ENCODE measurements at places on chromosomes 16 and 17.

- no peak for DNase-seq
Observed at GRCh38 chr17:4082136-4082924, 60.5 kb downstream of the ZZEF1 start.

GRCh38 chr17:17793378-17794214 lies 43.2 kb downstream of the SREBF1 start:
- DNase-seq, result no peak

DNA sequence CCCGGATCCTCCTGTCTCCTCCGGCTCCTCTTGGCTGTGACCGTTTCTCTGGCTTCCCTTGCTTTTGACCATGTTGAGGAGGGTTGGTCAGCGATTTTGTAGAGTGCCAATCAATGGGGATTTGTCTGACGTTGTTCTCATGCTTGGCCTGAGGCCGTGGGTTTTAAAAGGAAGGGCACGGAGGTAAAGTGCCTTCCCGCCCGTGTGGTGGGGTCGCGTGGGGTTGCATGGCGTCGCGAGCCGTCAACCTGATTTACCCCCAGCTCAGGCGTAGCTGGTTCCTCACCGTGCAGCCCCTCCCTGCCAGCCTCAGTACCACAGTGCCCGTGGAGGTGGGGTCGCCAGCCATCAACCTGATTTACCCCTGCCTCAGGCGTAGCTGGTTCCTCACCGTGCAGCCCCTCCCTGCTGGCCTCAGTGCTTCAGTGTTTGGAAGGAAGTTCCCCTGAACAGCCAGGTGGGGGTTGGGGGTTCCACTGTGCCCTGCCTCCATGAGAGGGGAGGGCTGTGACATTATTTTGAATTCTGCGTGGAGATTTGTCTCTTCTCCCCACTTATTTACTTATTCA lies 5.0 kb downstream of the TPSAB1 start:
- DNase-seq, result no peak

- no peak for DNase-seq
Observed at GRCh38 chr17:74691151-74691550, 21.6 kb downstream of the CD300LF start.

DNA sequence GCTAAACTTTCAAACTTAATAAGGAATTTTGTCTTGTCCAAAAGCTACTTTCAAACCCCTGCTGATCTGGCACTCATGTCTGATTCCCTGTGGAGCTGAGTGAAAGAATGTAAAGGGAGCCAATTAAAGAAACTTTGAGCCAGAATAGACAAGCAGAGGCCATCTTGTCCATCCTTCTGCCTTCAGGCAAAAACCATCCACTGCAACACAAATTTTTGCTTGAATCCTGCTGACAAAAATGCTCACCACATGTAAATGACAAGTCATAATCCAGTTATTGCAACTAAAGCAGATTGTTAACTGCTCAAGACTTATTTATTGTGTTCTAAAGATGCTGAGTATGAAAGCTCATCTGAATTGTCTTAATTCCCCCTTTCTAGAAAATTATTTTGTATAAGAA lies 124.0 kb upstream of the HLF start:
- no peak for DNase-seq

GRCh38 chr16:16052916-16053315 lies 103.5 kb downstream of the ABCC1 start:
- no peak for DNase-seq

DNA sequence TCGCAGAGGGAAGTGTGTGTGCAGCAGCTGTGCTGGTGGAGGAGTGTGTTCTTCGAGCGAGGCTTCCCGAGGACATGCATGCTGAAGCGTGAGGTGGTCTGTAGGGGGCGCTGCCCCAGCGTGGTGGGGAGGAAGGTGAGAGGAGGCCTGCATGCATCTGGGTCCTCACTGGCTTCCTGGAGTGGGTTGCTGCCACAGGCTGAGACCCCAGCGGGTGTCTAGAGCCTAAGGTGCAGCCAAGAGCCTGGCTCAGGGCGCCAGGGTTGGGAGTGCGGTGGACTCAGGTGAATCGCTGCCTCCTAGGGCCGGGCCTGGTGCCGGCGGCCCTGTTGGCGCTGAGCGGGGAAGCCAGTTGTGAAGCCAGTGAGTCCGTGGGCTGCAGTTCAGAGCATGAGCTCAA lies 7.5 kb upstream of the HSD3B7 start:
- no peak for DNase-seq

DNA sequence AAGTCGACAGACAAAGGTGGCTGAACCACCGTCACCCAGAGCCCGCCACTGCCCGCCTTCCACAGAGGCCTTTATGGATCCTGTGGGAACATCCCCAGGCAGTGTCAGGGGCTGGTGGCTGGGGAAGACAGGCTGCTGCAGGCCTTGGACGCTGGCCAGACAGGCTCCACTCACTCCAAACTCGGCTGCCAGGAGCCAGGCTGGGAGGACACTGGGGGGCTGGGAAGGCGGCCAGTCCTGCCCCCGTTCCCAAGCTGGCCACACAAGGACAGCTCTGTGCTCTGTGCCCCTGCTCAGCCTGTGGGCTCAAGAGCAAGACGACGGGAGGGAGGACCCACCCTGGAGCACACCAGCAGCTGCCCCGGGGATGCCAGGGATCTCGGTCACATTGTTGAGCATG lies 7.6 kb upstream of the LCAT start:
- DNase-seq, result no peak

DNA sequence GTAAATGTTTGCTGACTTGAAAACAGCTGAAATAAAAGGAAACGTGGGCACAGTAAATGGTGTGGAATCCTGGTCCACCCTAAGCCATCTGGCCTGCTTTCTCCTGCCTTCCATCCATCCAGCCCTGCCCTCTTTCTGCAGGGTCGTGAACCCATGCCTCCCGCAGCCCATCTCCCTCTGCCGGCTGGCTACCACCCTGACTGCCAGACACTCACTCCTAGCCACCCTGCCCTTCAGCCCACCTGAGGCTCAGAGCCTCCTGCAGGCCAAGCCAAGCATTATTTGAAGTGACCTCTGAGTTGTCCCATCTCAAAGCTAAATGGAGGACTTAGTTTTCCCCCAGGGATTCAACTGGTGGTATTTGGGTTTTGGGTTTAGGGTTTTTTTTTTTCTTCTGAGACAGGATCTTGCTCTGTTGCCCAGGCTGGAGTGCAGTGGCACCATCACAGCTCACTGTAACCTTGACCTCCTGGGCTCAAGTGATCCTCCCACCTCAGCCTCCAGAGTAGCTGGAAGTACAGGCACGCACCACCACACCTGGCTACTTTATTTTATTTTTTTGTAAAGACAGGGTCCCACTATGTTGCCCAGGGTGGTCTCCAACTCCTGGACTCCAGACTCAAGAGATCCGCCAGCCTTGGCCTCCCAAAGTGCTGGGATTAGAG lies 8.4 kb downstream of the ZDHHC1 start:
- DNase-seq, result no peak

- no peak for DNase-seq
Observed at GRCh38 chr17:68674029-68674925, 73.1 kb upstream of the FAM20A start.

- peak; percentile 92 for DNase-seq
Observed at GRCh38 chr17:28661635-28662526, at the start of the genes SDF2 and SUPT6H. TSS of gene SDF2 (minus strand) at chr17:28661906. CDS start at chr17:28661876, 30 bp downstream. TSS of gene SUPT6H (plus strand) at chr17:28662205. CDS start at chr17:28673402, 11,197 bp downstream.

- peak; percentile 50 for DNase-seq
Observed at GRCh38 chr16:66549284-66550131, at the start of gene TK2. TSS of gene TK2 (minus strand) at chr16:66550122. CDS start at chr16:66550061, 61 bp downstream.

GRCh38 chr16:55301385-55302008 lies 22.5 kb upstream of the IRX6 start:
- DNase-seq, result no peak

DNA sequence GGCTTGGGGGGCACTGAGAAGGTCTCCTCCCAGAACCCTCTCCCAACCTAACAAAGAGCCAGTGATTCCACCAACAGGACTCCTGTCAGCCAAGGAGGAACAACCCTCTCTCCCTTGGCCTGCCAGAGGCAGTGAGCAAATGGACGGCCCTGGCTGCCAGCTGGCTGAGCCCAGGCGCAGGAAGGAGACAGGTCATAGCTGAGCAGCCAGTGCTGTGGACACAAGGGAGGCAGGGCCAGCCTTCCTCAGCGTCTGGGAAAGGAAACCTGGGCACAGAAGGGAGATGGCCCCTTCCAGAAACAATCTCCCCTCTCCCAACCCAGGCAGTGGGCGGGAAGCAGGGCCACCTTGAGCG lies 2.1 kb downstream of the MPO start:
- no peak for DNase-seq

DNA sequence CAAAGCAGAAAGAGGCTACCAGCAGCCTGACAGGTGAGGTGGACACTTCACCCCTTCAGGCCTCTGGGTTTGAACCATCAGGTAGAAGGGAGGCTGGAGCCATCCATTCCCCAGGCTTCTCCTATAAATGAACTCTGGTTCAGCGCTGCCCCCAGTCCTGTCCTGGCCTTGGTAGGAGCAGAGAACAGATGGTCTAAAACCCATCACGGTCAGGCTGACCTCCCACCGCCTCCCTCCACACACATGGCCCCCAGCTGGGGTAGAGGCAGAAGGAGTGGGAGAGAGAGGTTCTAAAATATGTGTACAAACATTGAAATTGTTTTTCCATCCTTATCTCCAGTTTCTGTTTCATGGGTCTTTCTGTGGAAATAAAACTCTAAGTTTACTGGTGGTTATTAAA lies 59.7 kb upstream of the DNAJA2 start:
- no peak for DNase-seq

DNA sequence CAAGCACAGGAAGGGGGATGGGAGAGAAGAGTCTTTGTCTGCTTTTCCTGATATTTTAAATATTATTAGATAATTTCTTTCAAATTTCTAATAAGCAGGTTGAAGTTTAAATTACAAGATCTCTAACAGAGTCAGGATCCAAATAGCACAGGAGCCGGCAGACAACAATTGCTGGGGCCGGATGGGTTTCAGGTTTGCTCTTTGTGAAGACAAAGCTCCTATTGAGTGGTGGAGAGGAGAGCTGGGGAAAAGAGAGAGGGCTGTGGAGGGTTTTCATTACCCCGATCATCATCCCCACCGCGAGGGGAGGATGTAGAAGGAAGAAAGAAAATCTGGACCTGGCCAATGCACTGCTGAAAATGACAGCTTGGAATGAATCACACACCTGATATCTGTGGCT lies 197.3 kb downstream of the SOX9 start:
- no peak for DNase-seq

GRCh38 chr17:40646791-40647623 lies 611 bp downstream of the SMARCE1 start:
- peak; percentile 25 for DNase-seq

- no peak for DNase-seq
Observed at GRCh38 chr16:177981-178667, 1.6 kb downstream of the HBA1 start.

- DNase-seq, result no peak
Observed at GRCh38 chr17:15481481-15481880, 14.1 kb upstream of the CDRT4 start.

DNA sequence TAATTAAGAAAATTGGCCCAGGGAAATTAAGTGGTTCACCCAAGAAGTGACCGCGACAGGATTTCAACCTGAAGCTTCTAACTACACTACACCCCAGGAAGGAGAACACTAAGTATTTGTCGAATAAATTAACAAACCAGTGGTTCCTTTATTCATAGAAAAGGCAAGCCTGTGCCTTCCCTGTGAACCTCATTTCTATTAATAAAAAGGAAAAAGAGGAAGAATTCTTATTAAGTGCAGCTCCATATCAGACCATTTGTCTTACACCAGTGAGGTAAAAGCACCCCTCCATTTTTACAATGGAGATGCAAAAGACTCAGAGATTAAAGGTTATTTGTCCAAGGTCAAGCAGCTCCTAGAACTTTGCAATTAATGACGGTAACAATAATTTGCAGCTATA lies 1.7 kb downstream of the COPS3 start:
- no peak for DNase-seq

DNA sequence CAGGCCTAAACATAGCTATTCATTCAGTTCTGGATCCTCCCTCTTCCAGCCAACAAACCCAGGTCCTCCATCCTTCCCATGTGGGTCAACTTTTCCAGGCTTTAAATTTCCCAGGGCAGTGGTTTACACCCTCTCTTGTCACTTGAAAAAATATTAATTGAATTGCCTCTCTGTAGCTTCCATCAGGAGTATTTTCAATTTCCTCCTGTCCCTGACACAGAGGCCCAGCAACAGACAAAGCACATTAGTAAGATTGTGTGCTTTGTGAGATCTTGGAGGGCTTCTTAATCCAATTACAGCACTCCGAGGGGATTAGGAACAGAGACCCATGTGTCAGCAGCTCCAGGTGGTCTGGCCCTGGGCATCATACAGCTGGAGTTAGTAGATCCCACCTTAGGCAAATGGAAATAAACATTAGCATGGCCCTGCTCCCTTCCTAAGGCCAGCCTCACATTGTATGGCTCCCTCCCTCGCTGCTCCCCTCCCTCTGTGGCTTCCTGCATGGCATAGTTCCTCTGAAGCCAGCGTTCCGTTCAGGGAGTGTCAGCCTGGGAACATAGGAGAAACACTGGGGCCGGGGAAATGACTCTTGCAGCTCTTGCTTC lies 132.7 kb upstream of the HSBP1 start:
- no peak for DNase-seq

DNA sequence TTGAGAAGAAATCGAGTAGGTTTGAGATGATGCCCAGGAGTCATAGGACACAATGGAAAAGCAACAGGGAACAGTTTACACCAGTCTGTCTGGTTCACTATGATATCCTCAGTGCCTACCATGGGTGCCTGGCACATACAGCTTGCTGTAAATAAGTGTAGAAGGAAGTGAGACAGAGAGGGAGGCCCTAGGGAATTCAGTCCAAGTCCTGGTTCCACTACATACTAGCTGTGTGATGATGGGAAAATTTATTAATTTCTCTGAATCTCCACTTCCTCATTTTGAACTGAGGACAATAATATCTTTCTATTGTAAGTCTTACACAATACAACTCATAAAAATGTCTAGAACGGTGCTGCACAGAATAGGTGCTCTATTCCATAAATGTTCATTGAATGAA lies 53.3 kb upstream of the LYRM9 start:
- DNase-seq, result no peak

- DNase-seq, result no peak
Observed at GRCh38 chr17:72254808-72255449, 134.1 kb downstream of the SOX9 start.
